ENCODE measurements at places on chromosomes 7 and 10. TPM values are rescaled to one million over a fixed set of nuclear protein-coding genes. Genes with fewer than 3 reads are reported as not detected.
A peak's percentile ranks its signal among the peaks of the same experiment; 100 is the strongest.

The C10orf62 gene
- not detected for total RNA-seq

The FAM25A gene
- total RNA-seq, result not detected

The CCL24 gene
- not detected for total RNA-seq

The UNCX gene
- total RNA-seq, result not detected

The TAF6 gene
- 67.6 TPM for total RNA-seq

The SEMA4G gene
- 10.3 TPM for total RNA-seq

The ACBD7 gene
- not detected for total RNA-seq

- DNase-seq, result peak; percentile 6
Observed at GRCh38 chr10:130022511-130023299, 58.6 kb upstream of the EBF3 start.

- DNase-seq, result no peak
Observed at GRCh38 chr10:17061418-17061817, 68.2 kb downstream of the CUBN start.

GRCh38 chr10:79247373-79248137 is 99.7 kb upstream of the PPIF start:
- no peak for DNase-seq

DNA sequence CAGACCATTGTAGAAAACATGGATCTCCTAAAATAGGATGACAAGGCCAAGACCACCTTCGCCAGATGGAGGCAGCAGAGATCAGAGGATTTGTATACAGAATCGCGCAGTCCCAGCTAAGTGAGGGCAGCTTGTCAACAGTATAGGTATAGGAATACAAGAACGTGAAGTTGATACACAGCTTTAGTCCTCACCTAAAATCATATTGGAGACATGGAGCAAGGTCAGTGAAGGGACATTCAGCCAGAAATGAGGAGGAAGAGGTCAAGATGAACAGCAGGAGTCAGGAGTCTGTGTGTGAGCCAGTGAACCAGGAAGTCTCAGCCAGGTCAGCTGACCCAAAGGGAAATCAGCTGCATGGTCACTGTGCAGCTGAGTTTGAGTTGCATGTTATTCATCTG is 263.4 kb upstream of the PRKCQ start:
- DNase-seq, result no peak

DNA sequence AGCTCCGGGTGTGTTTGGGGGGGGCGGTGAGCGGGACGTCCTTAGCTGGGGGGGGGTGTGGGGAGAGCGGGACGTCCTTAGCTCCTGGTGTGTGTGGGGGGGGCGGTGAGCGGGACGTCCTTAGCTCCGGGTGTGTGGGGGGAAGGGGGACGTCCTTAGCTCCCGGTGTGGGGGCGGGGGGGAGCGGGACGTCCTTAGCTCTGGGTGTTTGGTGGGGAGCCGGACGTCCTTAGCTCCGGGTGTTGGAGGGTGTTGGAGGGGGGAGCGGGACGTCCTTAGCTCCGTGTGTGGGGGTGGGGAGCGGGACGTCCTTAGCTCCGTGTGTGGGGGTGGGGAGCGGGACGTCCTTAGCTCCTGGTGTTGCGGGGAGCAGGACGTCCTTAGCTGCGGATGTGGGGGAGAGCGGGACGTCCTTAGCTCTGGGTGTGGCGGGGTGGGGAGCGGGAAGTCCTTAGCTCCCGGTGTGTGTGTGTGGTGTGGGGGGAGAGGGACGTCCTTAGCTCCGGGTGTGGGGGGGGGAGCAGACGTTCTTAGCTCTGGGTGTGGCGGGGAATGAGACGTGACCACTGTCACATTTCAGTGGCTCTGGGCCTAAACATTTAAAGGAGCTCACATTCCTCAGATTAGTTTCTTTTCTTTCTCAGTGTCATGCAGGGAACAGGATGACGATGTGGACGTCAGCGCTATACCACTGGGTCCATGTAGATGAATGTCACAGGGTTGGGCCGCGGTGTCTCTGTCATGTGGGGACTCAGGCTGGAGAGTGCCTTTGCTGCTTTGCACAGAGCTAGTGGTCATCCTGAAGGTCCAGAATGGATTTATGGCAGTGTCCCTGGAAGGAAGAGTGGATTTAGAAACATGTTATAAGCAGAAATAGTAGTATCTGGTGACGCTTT is 7.5 kb downstream of the DYNC2I1 start:
- DNase-seq, result peak; percentile 59

DNA sequence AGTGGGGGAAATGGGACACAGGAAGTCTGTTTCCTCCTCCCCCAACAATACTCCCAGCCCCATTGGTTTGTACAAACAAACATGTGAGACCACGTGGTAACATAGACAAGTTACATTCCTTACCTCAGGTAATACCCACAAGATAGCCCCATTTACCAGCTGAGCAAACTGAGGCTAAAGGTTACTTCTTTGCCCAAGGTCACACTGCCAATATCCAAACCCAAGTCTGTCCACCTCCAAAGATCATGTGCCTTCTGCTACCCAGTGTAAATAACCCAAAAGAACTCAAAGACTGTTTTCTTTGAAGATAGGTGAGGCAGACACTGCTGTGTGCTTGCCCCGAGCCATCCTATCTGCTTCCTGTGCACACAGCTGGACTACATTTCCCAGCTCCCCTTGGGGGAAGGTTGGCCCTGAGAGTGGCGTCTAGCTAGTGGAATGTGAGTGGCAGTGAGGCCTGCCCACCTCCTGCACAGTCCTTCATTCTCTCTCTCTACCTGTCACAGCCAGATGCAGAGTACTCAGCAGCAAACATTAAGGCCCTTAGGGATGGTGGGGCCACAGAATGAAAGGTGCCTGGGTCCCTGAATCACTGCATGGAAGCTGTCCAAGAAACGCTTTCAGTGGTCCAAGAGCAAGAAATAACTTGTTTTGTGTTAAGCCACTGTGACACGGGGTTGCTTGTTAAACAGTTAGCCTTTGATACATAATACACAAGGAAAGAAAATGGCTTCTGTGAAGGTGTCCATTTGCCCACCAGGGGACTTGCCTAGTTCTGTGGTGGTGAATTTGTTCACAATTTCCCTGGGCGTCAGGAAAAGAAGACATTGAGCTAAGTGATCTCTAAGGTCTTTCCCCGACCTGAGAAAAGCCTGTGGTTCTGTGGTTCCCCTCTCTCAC is 257.7 kb upstream of the NFE2L3 start:
- no peak for DNase-seq

DNA sequence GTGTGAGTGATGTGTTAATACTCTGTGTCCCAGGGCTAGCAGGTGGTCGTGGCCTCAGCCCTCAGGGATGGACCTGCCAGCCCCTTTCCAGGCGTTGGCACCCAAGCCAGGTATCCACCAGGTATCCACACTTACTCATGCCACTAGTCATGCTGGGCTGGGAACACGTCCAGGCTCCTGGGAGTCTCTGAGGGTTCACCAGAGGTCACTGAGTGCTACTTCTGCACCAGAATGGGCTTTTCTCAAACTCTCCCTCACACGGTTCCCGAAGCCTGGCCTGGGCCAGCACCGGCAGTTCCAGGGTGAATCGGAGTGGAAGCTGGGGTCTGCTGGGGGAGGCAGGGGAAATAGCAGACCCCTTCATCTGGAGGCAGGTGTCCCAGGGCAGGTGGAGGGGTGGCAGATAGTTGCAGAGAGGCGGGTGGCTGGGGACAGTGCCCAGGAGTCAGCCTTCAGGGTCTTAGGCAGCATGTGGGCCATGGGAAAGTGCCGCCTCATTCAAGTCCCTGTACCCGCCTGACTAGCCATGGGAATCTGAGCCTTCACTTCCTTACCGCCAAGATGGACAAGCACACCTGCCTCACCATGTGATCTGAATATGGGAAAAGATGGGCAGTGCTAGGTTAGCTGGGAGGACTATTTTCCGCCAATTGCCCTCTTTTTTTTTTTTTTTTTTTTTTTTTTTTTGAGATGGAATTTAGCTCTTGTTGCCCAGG is 95.5 kb upstream of the GTF2I start:
- DNase-seq, result no peak

- peak; percentile 35 for DNase-seq
Observed at GRCh38 chr7:87600130-87601124, at the start of gene ABCB1. Gene ABCB1, minus strand, starts transcription at chr7:87600884. Its CDS starts 700 bp downstream, at chr7:87600184.

GRCh38 chr7:121366852-121367431 is 29.2 kb downstream of the FAM3C start:
- DNase-seq, result peak; percentile 24

GRCh38 chr7:4837041-4837802 is 24.6 kb downstream of the PAPOLB start:
- DNase-seq, result no peak

DNA sequence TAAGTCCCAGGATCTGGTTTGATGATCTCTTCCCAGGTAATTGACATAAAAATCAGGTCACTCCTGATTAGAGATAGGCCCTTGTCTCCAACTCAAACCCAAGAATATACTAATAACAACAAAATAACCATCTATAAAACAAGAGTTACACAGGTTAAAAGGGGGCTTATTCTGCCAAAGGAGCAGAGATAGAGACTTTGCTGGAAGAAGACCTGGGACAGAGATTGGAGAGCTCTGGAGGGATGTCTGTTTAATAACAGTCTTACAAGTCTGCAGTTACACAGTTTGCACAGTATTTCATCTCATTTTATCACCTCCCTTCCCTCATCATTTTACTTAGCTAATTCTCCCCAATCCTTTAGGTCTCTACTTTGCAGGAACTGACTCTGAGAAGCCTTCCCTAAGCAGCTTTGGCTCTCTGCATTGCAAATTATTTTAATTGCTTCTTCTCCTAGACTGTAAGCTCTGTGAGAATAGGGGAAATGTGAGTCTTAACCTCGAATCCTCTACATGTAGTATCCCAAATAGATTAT is 3.7 kb upstream of the ZNF438 start:
- DNase-seq, result no peak

DNA sequence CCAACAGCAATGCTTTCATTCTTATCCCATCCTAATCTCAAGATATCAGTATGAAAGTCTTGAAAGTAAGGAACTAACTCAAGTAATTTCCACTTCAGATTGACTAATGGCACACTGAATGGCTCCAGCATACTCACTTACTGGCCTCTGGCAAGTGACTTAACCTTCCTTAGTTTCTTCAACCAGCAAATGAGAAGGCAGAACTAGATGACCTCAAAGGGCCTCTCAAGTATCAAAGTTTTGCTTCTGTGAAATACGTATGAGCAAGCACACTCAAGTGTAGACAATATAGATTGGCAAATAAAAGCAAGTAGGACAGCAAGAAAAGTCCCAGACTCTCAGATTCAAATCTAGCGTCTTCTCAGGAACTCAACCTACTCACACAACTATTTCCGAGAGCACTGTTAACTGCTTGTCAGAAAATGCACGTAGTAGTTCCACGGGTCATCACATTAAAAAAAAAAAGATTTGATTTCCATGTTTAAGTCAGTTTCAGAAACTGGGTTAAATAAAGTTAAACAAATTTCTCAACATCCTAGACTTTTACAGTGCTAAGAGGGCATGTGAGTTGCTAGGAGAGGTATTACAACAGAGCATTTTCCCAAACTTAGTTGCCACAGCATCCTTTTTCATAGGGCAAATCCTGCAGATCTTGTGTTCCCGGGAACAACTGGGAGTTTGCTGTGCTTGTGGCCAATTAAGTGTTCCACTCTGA is 276.9 kb upstream of the KLF14 start:
- no peak for DNase-seq

- no peak for DNase-seq
Observed at GRCh38 chr7:31256506-31256905, 84.0 kb downstream of the NEUROD6 start.

DNA sequence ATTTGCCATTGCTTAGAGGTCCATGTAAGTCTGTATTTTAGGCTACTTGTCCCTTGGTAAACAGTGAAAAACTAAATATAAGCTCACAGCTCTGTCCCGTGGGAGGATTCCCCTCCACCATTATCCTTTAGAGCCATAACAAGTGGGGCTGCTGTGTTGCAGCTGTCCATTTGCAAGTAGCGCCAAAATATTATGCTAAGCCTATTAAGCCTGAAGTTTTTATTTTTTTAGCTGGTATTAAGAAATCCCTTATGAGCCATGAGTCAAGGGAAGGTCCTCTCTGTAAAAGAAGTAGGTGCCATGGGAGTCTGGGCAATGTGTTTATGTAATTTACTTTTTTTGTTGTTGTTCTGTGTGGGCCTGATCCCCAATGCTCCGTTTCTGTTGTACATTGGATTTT is 183.9 kb downstream of the THSD7A start:
- no peak for DNase-seq

DNA sequence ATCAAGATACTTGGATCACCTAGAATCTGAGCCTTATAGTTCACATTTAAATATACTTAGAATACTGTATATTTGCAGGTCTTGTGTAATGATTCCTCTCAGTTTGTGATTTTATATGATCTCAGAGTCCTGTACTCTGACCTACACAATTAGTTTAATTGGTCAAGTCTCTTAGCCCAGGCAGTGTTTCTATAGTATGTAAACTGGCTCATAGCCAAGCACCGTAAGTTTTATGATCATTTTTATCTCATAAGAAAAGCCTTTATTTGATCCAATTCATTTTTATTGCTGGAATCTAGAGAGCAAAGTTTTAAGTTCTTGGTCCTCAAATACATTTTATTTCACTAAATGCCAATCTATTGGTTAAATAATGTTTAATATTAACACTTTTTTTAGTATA is 242.2 kb downstream of the MALRD1 start:
- no peak for DNase-seq

DNA sequence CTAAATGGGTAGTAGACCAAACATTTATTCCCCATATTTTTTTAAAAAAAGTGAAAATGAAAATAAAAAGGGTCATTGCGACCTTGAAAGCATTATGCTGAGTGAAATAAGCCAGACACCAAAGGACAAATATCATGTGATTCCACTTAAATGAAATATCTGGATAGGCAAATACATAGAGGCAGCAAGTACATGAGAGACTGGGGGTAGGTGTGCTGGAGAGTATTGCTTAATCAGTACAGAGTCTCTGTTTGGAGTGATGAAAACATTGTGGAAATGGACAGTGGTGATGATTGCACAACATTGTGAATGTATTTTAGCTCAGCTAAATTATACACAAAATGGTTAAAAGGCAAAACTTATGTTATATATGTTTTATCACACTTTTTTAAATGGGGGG is 169.4 kb downstream of the AKR1D1 start:
- peak; percentile 20 for DNase-seq

DNA sequence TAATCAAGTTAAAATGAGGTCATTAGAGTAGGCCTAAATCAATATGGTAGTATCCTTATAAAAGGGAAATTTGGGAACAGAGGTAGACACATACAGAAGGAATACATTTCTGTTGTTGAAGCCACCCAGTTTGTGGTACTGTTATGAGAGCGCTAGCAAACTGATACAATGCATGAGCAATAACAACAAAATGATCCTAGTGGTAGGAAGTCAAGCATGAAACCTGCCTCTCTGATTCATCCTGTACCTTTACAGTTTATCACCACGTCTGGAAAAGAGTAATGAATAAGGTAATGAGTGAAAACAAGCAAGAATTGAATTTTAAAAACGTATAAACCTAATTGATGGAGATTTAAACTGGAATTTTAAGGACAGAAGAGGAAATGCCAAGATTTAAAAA is 217.2 kb downstream of the PCLO start:
- DNase-seq, result no peak
